Right renal cortex interstitium (tissue), 3 donors: ENCODE measurements at places on chromosomes 6 and 20. TPM values are rescaled to one million over a fixed set of nuclear protein-coding genes. Genes with fewer than 3 reads are reported as not detected.

DNA sequence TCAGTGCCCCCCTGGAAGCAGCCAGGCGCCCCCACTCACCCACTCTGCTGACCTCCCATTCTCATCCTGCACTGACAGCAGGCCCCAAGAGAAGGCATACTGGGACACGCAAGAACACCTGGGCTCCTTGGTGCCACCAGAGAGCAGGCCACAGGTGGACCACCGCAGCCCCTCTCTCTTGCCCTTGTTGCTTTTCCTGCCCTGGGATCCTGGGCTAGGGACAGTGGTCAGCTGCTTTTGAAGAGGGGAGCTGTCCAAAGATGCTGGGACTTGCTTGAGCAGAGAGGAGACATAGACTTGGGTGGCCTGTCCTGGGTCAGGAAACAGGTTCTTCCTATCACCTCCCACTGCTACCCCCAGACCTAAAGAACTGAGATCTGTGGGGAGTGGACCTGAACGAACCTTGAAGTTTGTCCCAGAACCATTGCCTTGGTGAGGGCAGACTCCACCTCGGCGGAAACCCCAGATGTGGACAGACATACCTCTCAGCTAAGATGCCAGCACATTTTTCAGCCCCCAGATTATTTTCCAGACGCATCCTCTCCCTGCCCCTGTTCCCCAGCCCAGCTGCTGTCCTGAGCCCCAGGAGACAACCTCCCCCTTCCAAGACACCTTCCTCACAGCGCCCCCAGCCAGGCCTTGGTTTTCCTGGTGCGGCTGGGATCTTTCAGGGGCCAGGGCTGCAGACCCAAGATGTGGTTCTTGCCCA is 1.1 kb downstream of the GLP1R start:
- DNase-seq, result no peak

- no peak for DNase-seq
These were observed 25.0 kb downstream of the DDO start for GRCh38 chr6:110390404-110390803.

GRCh38 chr6:36506611-36507010 is 40.7 kb downstream of the STK38 start:
- no peak for DNase-seq

GRCh38 chr6:9136141-9136822 is 700.9 kb upstream of the SLC35B3 start:
- DNase-seq, result no peak

GRCh38 chr6:132751828-132752227 is 5.9 kb downstream of the VNN2 start:
- no peak for DNase-seq

GRCh38 chr20:62368976-62369814 is 2.1 kb upstream of the LAMA5 start:
- no peak for DNase-seq

DNA sequence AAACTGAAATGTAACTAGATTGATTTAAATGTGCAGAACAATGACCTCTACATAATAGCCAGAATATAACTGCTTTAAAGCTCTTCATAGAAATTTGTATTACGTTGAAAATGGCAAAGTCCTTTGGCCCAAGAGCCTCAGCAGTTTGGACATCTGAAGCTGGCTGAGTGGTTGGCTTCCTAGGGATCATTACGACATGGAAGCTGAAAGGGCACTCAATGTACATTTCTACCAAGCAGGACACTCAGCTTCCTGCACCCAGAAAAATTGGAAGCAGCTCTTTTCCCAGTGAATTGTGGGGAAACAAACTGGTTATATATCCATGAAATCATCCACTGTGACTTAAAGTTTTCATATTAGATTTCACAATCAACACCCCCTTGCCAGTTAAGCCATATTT is 40.2 kb upstream of the TNFRSF21 start:
- no peak for DNase-seq

DNA sequence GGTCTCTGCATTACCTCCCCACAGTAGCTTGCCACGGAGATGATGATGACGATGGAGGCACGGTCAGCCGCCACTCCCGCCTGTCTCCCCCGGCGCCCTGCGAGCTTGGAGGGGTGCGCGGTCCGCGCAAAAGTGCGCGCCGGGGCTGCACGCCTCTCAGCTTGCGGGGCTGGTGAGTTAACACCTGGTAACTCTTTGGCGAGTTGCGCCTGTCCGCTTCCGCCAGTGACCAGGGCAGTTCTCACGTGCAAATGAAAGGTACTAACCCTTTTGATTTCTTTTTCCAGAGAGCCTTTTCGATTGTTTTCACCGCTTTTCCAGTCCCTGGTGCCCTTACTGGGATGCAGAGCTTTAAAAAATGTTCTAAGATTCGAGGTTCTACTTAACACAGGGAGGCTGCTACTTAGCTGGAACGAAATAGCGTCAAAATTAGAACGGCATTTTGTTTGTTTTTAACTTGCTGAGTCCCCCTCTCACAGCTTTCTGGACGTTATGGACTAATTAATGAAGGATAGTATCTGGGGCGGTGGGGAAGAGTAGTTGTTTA is 6.2 kb downstream of the GRIK2 start:
- DNase-seq, result no peak

DNA sequence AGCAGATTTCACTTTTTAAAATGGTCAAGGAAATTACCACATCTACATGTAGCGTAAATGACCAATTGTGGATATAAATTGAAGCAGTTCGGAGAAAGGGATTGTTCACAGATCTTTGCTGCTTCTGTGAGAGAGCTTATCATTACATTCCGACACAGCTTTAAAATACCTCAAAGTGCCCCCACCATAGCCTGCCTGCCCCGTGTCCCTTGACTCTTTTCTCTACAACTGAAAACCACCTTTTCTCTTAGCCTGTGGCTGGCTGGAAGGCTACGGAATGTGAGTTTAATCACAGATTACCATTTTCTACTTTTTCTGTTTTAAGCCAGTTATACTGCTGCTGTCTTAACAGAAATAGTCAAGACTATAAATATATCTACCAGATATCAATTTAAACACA is 347.2 kb upstream of the MAP3K7 start:
- DNase-seq, result no peak

DNA sequence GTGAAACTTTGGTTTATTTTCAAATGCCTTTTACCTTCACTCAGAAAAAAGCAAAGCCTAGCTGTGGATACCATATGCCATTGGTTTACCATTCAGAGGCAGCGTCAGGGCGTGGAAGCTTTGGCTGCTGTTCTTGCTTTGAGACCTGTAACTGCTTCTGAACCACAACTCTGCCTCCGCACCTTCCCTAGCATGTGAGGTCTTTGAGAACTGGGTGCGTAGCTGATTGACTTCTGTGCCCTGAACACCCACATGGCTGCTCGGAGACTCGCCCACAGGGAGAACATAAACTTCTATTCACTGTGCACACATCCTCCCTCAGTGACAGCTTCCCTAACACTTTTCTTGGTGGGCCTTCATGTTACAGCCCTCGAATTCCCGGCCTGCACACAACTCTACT is 11.2 kb upstream of the CLDN20 start:
- no peak for DNase-seq

- no peak for DNase-seq
These were observed 57.3 kb downstream of the LINC00237 start for GRCh38 chr20:21048841-21049273.

DNA sequence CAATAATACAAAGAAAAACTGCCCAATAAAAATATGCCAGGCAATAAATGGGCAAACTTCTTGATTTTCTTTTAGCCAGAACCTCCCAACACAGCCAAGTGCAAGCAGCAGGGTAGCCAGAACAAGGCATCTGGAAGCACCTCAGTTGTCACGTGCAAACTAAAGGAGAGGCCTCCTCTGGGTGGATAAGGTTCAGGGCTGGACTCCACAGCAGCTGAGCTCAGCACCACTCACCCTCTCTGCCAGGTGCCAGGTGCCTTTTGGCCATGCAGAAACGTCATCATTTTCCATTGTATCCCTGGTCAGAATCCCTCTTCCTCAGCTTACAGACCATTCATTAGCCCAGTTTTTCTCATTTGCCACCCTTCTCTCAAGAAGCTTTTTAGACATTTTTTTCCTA is 52.7 kb downstream of the SOD2 start:
- DNase-seq, result no peak

GRCh38 chr6:96939007-96939805 is 14.7 kb downstream of the KLHL32 start:
- DNase-seq, result no peak

- no peak for DNase-seq
These were observed 776 bp downstream of the PPIL1 start for GRCh38 chr6:36873612-36874442.

GRCh38 chr6:148848915-148849314 is 102.1 kb downstream of the UST start:
- no peak for DNase-seq

DNA sequence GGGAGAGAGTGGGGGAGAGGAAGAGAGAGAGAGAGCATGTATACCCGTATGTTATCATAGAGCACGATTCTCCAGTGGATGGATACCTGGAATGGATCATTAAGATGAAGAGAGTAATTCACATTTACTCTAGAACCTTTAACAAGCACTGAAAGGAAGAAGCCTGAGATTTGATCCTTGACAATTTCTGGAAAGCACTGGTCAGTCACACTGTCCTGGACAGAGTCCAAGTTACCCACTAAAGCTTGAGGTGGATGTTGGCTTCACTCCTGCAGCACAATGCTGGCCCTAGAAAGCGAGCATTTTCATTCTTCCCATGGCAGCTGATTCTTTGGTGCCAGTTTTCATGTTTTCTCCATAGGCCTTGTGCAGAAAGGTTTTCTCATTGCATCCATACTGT is 25.6 kb downstream of the NFYA start:
- DNase-seq, result no peak

DNA sequence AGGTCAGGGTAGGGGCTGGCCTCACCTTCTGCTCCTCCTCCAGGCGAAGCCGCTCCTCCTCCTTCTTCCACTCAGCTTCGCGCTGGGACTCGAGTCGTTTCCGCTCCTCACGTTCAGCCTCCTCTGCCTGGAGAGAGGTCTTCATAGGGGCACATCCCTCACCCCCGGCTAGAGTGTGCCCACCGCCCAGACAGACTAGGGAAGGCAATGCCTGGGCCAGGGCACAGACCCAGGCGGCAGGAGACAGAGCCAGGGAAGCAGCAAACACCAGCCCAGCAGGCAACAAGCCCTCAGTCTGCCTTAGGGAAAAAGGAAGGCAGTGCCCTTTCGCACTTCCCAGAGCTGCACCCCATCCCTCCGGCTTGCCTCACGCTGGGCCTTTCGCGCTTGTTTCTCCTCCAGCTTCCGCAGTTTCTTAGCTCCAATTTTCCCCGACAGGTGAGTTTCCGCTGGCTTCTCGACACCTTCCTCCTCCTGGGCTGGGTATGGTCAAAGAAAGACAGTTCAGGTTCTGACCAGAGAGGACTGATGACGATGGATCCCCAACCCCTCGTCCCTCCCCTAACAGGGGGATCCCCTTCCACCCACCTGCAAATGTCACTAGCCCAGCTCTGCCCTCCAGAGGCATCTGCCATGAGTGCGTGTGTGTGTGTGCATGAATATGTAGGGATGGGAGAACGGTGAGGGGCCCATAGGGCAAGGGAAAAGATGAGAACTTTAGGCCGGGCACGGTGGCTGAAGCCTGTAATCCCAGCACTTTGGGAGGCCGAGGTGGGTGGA is 4.3 kb downstream of the DDRGK1 start:
- no peak for DNase-seq

DNA sequence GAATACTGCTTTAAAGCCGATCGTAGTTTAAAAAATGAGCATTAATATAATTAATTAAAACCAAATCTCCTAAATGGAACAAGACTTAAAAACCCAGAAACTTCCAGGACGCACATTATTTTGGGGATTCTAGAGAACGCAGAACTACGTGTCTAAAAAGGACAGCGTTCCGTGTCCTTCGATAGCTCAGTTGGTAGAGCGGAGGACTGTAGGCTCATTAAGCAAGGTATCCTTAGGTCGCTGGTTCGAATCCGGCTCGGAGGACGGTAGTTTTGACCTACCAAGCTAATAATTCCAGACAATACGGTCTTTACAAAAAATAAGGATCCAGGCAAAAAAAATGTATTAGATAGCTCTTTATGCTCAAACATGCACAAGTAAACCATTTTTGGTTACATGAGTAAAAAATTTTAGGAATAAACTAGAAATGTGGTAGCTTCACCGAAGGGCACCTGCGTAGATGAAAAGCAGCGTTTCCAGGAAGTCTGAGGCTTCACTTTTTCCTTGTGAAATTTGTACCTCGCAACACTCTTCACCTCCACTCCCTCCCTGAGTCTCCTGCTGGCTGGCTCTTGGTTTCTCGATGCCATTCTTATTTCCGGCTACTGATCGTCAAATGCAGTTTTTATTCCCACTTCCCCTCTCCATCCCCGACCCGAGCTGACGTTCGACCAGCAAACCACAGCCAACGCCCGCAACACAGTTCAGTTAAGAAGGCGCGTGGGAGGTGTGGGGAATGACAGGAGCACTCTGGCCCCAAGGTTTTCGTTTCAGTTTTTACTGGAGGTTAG is 19.6 kb upstream of the ABT1 start:
- DNase-seq, result no peak

GRCh38 chr6:89402776-89403175 is 9.3 kb downstream of the RRAGD start:
- DNase-seq, result no peak

DNA sequence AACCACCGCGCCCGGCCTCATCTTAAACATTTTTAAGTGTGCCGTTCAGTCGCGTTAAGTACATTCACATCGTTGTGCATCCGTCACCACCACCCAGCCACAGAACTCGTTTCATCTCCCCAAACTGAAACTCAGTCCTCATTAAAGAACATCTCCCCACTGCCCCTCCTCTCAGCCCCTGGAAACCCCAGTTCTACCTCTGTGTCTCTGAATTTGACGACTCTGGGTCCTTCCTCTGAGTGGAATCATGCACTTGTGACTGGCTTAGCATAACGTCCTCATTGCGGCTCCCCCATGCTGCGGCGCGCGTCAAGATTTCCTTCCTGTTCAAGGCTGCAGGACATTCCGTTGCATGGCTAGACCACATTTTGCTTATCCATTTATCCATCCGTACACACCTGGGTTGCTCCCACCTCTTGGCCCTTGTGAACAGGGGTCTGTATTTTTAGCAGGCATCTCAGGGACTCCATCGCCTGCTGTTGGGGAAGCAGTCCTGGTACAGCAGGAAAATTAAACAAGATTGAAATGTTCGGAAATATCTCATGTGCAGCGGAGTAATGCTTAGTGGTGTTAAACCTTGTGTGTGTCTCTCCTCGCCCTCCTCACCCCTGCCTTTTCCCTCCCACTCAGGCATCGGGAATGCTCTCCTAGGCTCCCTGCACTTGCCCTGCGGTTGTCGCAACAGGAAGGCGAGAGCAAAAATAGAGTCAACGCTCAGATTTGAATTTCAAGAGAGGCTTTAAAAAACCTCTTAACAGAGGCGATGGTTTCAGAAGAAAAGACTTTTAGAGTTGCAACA is 127.9 kb downstream of the PXDC1 start:
- no peak for DNase-seq

GRCh38 chr6:15735567-15736265 is 72.9 kb upstream of the DTNBP1 start:
- no peak for DNase-seq

RSPO4 gene
- 1.0 TPM for polyA plus RNA-seq

BTN1A1 gene
- 0.28 TPM for polyA plus RNA-seq

COX4I2 gene
- polyA plus RNA-seq, result 1.5 TPM

TGM2 gene
- 30.0 TPM for polyA plus RNA-seq

LRRC1 gene
- polyA plus RNA-seq, result 27.1 TPM

MAS1 gene
- 0.01 TPM for polyA plus RNA-seq

LCA5 gene
- 12.9 TPM for polyA plus RNA-seq

TMC2 gene
- 0.11 TPM for polyA plus RNA-seq

FGD2 gene
- polyA plus RNA-seq, result 1.3 TPM

ANKRD66 gene
- polyA plus RNA-seq, result not detected

PEX3 gene
- 34.2 TPM for polyA plus RNA-seq

WFDC2 gene
- polyA plus RNA-seq, result 180 TPM

CPXM1 gene
- polyA plus RNA-seq, result 257 TPM

KCNQ5 gene
- 0.20 TPM for polyA plus RNA-seq

SMOC2 gene
- polyA plus RNA-seq, result 25.7 TPM
